IMR-90 (cell line): ENCODE measurements at places on chromosomes 7 and 10. TPM values are rescaled to one million over a fixed set of nuclear protein-coding genes. Genes with fewer than 3 reads are reported as not detected.

The ERV3-1 gene
- total RNA-seq: 8.6 and 11.8 TPM in 2 replicates

The NKX6-2 gene
- total RNA-seq: not detected in 2 replicates

DNA sequence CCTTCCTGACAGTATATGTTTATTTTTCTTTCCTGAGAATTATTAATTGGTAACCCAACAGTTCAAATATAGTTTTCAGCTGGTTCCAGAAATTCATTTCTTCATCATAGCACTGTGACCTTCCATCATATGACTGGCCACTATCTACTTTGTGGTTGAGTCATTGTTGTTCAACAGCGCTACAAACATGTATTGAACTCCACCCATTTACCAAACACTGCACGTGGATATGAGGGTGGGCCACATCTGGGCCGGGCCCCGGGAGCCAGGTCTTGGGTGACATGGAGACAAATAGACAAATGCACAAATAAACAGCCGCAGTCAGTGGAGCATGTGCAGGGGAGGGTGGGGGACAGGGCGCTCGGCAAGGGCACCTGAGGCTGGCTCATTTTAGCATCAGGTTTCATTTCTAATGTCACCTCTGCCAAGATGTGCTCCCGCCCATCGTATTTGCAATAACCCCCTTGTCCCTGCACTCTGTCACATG, 24.0 kb upstream of the EEPD1 start:
- peaks cover 4% of the 10 kb centered on the region for H3K27me3 ChIP-seq
- H3K4me1 ChIP-seq: peaks cover 4% of the 10 kb centered on the region; the same call in 1 of the 2 replicates
- no peak overlapping the region for H3K4me3 ChIP-seq
- H3K27ac ChIP-seq: peak overlapping the region; percentile 3; the same call in 1 of the 2 replicates
- DNase-seq: peak; percentile 55

GRCh38 chr7:79877874-79878465, 256.7 kb upstream of the GNAI1 start:
- H3K4me3 ChIP-seq: no peak overlapping the region
- H3K27me3 ChIP-seq: no peaks in the 10 kb centered on the region
- H3K27ac ChIP-seq: no peak overlapping the region

DNA sequence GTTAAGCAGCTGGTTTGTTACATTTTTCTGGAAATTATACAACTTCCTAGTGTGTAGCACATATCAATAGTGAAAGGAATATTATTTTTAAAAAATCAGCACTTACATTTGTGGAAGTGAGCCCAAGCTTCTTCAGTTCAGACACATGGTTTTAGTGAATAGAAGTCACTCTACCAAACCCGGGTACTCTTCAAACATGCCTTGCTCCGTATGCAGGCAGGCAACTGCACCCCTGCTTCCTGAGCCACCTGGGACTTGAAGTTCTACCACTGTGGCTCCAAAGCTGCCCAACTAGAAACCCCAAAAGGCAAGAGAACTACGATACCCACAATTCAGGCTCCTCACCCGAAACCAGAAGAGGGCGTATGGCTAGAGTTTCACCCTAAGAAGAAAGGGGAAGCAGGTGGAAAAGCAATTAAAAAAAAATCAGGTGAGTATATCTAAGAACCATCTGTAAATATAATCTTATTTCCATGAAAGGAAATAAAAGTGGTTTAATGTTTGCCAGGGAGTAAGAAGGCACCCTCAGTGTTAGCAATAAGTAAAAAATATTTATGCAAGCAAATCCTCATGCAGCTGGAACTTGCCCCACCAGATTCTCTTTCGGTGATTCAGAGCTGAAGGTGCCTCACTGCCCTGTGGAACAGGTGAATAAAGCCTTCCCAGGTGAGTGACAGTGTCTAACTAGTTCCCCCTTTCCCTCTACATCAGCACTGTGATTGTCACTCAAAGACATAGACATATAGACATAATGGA, at the start of gene MACC1:
Gene MACC1 (minus strand): TSS at position 192 of the 756 bp plus-strand sequence. CDS start 55,522 bp downstream, outside the sequence.
- no peak within 1 kb of the TSS for H3K4me3 ChIP-seq
- H3K27me3 ChIP-seq: no peaks in the 10 kb centered on the region
- no peaks in the 10 kb centered on the region for H3K36me3 ChIP-seq
- peaks cover 14% of the 10 kb centered on the region for H3K4me1 ChIP-seq
- H3K27ac ChIP-seq: peak within 1 kb of the TSS; percentile 29; the same call in 1 of the 2 replicates
- no peak for DNase-seq

DNA sequence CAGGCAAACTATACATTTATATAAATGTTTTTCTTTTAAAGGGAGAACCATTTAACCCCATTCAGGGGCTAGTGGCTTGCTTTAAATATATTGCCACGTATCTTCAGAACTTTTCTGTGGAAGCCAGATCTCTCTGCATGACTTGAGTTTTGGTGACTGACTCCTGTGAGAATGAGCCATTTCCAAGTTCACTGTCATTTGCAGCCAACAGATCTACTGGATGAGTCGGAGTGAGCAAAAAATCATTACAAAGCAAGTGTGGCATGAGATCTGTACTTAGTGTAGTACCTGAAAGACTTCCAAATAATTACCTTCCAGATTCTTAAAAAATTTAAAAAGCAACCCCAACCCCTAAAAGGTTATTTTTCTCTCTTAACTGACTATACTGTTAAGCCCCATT, 45.6 kb downstream of the PDSS1 start:
- H3K27ac ChIP-seq: no peak overlapping the region
- DNase-seq: peak; percentile 32

DNA sequence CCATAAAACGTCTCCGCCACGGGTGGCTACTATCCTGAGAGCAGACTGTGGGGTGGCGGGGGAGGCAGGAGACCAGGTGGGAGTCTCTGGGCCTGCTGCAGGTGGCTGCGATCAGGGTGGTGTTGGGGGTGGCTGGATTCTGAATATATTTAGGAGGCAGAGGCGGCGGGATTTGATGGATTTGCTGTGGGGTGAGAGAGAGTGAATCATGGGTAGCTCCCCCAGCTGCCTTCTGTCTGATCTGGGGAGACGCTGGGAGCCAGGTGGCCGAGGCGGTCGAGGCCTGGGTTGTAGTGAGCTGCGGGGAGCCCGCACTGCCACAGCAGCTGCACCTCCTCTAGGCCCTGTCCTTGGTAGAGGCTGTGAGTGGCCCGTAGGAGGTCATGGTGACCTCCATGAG, 48.2 kb upstream of the PFKFB3 start:
- peaks cover 4% of the 10 kb centered on the region for H3K4me1 ChIP-seq
- H3K27ac ChIP-seq: no peak overlapping the region
- DNase-seq: no peak
- H3K4me3 ChIP-seq: no peak overlapping the region
- no peaks in the 10 kb centered on the region for H3K36me3 ChIP-seq

GRCh38 chr7:29204491-29205272, 10.1 kb downstream of the CHN2 start:
- no peak for DNase-seq
- no peak overlapping the region for H3K27ac ChIP-seq
- no peaks in the 10 kb centered on the region for H3K36me3 ChIP-seq
- no peak overlapping the region for H3K4me3 ChIP-seq
